Breast epithelium (tissue), 4 donors: ENCODE measurements at places on chromosomes 3 and 15.

GRCh38 chr3:110314512-110315114 lies 757.0 kb upstream of the NECTIN3 start:
- no peak for DNase-seq

- no peak for DNase-seq
Measured at GRCh38 chr15:70055601-70056051, 42.1 kb downstream of the TLE3 start.

- no peak for DNase-seq
Measured at GRCh38 chr3:142647856-142648255, 51.7 kb downstream of the PLS1 start.

GRCh38 chr3:133208184-133208583 lies 170.0 kb downstream of the TMEM108 start:
- no peak for DNase-seq

GRCh38 chr15:80581976-80582375 lies 113.1 kb upstream of the ABHD17C start:
- no peak for DNase-seq

DNA sequence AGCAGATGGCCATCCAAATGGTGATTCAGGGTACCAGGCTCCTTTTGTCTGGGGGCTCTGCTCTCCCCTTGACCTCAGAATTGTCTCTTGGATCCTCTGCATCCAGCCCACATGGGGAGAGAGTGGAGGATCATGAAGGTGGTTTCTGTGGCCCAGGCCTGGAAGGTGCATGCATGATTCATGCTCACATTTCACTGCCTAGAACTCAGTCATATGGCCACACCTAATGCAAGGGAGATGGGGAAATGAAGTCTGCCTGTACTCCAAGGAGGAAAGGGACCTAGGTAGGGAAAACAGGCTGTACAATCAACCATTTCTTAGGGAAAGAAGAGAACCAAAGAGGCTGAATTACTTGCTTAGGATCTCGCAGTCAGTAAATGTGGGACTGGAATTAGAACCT lies 15.1 kb downstream of the HRG start:
- DNase-seq, result no peak

- no peak for DNase-seq
Measured at GRCh38 chr3:127072221-127072771, 89.4 kb downstream of the PLXNA1 start.

DNA sequence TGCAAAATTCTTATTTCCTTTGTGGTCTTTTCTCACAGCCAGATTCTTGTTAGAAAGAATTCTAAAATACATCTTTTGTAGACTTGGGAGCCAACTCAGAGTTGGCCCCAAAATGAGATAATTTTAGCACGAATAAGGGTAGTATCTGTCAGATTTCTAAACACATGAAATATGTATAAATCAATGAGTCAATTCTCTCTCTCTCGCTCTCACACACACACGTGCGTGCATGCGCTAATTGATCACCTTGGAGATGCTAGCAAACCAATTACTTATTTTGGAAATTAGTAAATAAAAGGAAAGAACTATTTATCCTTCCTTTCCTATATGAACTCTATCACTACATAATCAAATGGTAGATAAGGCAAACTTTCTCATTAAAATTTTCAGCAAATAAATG lies 32.9 kb upstream of the PIK3R4 start:
- DNase-seq, result no peak

GRCh38 chr3:109532257-109533216 lies 195.2 kb upstream of the DPPA4 start:
- no peak for DNase-seq

DNA sequence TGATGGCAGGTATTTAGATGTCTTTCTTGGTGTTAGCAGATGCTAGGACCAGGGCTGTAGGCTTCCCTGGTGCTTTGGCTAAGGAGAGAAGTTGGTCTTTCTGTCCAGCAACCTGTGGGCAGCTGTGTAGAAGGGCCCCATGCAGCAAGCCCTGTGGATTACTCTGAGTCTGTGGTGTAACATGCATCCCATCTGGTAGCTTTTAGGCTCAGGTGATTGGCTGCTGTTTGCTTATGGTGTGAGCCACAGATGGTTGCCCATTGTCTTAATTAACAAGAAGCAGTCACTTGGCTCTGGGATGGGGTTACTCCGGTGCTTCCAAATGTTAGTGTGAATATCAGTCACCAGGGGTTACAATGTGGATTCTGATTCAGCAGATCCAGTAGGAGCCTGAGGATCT lies 368.6 kb upstream of the C2CD4B start:
- DNase-seq, result no peak

GRCh38 chr15:75076277-75076676 lies 52.9 kb downstream of the PPCDC start:
- no peak for DNase-seq

GRCh38 chr3:20307383-20307782 lies 121.4 kb upstream of the SGO1 start:
- DNase-seq, result no peak

GRCh38 chr3:97981886-97982285 lies 9.7 kb upstream of the RIOX2 start:
- no peak for DNase-seq

- DNase-seq, result no peak
Measured at GRCh38 chr15:96703794-96704550, 373.5 kb downstream of the NR2F2 start.

- no peak for DNase-seq
Measured at GRCh38 chr3:55431041-55431440, 56.1 kb downstream of the WNT5A start.

- DNase-seq, result peak; percentile 65
Measured at GRCh38 chr3:129576514-129577352, 29.7 kb downstream of the PLXND1 start.

DNA sequence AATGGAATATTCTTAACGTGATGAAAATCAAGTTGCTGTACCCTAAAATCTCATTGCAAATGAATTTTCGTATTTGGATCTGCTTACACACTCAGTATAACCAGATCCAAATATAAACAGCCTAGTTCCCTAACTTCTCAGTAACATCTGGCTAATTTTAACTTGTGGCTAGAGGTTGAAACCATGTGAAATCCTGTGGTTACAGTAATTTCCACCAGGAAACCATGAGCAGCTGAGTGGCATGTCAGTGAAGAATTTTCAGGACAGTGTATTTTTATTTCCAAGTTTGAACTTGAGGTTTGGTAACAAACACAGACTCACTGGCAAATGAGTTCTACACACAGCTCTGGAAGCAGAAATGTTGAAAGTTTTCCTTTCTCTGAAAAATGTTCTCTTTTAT lies 754.1 kb downstream of the NR2F2 start:
- DNase-seq, result no peak

DNA sequence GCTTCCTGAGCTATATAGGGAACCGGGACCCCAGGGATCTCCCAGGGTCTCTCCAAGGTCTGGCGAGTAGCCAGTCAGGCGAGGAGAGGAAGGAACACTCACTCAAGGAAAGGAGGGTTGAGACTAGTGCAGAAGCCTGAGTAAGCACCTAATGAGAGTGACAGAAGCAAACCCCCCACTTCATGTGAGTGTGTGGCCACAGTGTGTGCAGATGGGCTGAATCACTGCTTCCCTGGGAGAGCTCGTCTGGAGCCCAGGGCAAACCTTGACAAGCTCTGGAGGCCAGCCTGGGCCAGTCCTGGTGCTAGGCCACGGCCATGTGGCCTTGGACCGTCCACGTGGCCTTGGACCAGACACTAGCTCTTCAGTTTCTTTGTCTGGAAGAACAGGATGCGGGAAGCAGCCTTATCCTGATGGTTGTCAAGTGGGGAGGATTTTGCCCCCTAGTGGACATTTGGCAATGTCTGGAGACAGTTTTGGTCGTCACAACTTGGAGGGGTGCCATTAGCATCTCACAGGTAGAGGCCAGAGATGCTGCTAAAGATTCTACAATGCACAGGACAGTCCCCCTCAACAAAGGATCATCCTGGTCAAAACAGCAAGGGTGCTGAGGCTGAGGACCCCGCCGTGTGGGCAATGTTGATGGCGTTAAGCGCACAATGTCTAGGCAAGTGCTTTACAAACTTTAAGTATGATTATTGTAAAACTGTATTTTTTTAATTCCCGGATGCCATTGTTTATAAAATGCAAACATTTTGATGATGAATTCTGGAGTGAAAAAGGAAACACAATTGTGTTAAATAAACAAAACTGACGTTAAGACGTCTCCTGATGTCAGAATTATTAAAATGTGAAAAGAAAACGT lies 34.8 kb upstream of the CTSH start:
- DNase-seq, result peak; percentile 70

- no peak for DNase-seq
Measured at GRCh38 chr3:175620532-175620931, 761.4 kb downstream of the NAALADL2 start.

DNA sequence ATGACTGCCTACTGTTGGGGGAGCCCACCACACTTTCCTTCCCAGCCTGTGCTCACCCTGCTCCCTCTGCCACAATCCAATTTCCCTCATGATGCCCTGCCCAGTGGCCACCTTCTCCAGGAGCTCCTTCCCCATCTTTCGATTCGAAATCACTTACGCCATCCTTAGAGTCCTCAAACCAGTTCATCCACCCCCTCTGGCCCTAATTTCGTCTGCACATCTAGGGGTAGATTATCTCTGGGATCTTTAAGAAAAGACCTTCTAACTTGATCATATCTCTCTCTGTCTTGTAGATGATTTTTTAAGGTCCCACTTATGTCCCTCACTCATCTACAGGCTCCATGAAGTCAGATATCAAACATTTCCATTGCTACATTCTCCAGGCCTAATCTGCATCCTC lies 17.1 kb downstream of the CYP19A1 start:
- no peak for DNase-seq

- DNase-seq, result no peak
Measured at GRCh38 chr3:177351757-177352158, 154.5 kb upstream of the TBL1XR1 start.

DNA sequence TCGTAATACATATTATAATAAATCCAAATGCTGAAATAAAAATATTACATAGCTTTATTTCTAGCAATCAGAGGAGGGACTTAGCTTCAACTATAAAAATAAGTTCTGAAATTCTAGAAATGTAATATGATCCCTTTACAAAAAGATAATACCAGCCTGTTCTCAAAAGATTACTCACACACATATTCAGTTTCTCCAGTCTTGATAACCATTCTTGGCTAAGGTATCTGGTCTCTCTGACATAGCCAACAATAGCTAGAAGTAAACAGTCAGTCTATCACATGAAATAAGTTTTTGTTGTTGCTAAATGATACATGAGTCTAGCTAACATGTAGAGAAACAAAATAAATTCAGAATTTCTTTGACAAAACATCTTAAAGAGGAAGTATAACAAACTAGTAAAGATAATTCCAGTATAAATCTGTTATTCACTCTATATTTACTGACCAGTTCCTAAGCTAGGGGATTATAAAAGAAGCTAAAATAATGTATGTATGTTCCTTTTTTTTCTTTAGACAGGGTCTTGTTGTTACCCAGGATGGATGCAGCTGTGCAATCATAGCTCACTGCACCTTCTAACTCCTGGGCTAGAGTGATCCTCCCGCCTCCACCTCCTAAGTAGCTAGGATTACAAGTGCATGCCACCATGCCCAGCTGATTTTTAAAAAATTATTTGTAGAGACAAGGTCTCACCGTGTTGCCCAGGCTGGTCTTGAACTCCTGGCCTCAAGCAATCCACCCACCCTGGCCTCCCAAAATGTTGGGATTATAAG lies 170.6 kb downstream of the TBL1XR1 start:
- no peak for DNase-seq

- no peak for DNase-seq
Measured at GRCh38 chr3:127081001-127081720, 98.2 kb downstream of the PLXNA1 start.

DNA sequence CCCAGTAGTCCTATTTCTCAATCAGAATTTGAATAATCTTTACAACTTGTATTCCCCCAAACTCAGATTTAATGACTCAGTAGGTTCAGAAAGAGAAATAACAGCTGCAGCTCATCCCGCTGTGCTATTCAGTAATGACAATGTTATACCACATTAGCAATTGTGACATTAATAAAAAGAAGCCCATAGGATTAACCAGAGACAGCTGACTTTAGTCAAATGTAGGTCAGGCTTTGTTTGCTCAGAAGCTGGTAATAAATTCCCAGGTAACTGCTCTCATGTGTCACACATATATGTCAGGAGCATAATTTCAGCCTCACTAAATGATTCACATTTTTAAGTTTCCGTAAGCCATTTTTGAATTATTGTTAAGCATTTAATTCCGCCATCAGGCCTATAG lies 222.0 kb upstream of the UBE2E2 start:
- no peak for DNase-seq

GRCh38 chr3:9146367-9147071 lies 102.9 kb downstream of the SRGAP3 start:
- no peak for DNase-seq

DNA sequence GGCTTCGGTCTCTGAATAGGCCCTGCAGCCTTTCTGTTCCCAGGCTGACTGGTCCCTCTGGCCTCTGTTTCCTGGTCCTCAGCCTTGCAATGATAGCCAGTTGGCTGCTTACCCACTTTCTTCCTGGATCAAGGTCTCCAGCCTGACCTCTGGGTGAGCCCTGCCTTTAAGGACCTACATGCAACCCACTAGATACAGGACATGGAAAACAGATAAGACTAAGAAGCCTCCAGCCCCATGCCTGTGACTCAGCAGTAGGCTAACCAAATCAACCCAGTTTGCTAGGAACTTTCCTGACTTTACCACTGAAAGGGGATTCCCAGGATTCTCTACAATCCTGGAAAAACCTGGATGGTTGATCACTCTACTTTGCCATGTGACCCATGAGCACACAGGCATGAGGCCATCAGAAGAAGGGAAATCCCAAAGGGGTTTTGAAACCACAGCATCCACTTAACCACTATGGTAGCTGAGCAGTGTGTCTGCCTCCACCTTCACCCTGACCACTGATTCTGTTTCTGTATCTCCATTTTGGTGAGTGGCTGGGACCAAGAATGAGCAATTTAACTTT lies 188.1 kb downstream of the CHST2 start:
- no peak for DNase-seq

DNA sequence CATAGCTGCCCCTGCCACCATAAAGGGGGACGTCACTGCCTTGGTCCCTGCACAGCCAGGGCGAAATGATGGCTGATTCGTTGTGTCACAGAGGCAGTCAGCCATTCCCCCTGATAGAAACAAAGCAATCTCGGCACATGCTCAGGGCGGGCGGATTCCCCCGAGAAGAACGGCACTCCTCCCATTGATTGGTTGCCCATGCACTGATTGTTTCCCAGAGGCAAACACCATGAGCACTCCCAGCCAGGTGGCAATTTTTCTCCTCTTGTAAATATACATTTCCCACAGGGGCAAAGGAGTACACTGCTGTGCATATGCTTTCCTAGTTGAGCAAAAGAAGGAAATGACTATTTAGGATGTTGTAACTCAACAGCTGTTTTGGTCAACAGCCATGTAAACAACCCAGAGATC lies 56.5 kb downstream of the KY start:
- no peak for DNase-seq

DNA sequence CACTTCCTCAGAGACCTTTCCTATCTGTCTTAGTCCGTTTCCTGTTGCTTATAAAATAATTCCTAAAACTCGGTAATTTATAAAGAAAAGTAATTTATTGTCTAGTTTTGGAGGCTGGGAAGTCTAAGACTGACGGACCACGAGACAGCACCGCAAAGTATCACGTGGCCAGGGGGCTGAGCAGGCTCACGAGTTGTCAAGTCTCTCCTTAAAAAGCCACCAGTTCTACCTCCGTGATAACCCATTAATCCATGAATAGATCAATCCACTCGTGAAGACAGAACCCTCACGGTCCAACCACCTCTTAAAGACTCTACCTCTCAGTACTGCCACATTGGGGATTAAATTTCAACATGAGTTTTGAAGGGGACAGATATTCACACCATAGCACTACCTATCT lies 821 bp downstream of the LINS1 start:
- DNase-seq, result no peak

GRCh38 chr3:105322570-105323273 lies 44.0 kb upstream of the ALCAM start:
- no peak for DNase-seq
